ENCODE measurements at places on chromosomes 12 and 14.

GRCh38 chr12:26429070-26429691 is 233.8 kb downstream of the SSPN start:
- no peak for DNase-seq

DNA sequence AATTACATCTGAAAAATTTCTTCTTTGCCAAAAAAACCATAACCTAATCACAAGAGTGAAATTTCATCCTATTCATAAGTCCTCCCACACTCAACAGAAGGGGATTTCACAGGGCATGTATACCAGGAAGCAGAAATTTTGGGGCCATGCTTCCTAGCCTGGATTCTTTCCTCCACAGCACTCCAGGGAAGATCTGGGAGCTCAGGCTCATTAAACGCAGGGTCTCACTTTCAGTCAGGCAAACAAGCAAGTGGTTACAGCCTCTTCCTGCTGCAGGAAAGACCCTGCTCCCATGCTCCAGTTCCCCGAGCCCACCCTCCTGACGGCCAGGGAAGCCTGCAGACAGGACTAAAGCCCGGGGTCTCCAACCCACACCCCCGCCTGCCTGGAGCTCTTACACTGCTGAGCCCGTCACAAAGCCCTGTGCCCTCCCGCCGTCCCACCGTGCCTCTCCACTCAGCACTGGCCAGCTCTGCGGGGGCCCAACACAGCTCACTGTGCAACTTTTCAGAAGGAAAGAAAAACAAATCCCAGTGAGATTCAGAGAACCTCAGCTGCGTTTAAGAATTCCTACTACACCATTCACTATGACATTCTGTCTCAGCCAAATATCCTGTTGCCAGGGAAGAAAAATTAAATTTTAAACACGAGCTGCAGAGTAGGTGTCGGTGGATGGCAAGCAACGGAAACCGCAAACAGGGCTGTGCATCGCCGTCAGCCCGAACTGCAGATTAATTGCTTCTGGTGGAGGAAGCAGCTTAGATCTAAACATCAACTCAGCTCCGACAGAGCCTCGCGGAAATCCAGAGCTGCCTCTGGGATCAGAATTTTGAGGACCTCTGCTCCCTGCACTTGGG is 106.7 kb upstream of the SFSWAP start:
- DNase-seq = no peak

GRCh38 chr14:66709291-66709690 is 201.3 kb downstream of the GPHN start:
- DNase-seq = no peak

DNA sequence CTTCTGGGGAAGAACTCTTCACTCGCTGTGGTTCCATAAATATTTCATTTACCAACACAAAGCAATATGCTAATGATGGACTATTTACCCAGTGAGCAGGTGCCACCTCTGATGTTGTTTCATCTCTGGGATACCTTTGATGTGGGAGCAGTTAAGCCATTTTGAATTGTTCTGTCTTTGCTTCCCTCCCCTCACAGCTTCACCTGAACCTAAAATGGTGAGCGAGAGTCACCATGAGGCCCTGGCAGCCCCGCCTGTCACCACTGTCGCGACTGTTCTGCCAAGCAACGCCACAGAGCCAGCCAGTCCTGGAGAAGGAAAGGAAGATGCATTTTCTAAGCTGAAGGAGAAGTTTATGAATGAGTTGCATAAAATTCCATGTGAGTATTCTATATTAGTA is 352.7 kb downstream of the SYT1 start:
- no peak for DNase-seq

DNA sequence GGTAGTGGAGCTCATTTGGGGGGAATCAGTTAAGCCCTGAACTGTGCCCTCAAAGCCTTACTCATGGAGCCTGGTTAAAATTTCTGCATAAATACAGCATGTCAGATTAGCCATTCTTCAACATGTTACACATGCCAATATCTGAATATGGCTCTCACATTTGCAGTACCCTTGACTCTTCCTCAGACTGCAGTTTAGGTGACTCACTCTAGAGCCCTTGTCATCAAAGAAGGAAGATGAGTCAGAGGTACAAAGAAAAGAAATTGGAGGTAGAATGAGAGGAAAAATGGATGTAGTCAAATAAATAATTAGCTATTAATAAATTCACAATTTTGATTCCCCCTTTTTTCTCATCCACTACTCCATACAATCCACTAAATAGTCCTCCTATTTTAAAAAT is 23.6 kb upstream of the OR4K2 start:
- no peak for DNase-seq

- DNase-seq = no peak
These were observed 102.1 kb downstream of the ERGIC2 start for GRCh38 chr12:29278673-29279420.

DNA sequence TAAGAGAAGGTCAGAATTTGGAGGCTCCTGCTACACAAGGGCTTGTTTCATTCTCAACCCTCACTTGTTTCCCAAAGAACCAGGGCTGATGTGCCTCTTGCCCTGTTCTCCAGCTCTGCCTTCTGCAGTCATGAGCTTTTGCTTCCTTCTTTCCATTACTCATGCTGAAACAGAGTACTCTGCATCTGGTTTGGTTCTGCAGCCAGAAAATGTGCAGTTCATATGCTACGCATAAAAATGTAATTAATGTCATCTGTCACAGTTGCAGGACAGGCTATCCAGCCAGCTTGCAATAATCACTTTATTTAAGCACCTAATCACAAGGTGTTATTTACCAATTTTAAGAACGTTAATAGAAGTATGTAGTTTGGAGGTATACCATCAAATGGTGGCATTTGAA is 150.2 kb downstream of the SRGAP1 start:
- no peak for DNase-seq

DNA sequence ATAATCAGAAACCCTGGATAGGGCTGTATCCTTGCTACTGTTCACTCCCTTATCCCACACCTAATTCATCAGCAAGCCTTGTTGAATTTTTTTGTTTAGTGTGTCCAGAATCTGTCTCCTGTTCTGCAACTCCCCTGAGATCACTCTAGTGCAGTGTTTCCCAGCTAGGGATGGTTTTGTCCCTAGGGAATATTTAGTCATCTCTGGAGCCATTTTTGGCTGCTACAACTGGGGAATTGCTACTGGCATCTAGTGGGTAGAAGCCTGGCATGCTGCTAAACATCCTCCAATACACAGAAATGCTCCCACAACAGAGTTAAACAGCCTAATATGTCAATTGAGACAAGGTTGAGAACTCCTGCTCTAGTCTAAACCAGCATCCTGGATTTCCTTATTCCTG is 248.0 kb downstream of the NPAS3 start:
- DNase-seq = no peak

- no peak for DNase-seq
These were observed 5.5 kb upstream of the SLC24A4 start for GRCh38 chr14:92317511-92317910.

DNA sequence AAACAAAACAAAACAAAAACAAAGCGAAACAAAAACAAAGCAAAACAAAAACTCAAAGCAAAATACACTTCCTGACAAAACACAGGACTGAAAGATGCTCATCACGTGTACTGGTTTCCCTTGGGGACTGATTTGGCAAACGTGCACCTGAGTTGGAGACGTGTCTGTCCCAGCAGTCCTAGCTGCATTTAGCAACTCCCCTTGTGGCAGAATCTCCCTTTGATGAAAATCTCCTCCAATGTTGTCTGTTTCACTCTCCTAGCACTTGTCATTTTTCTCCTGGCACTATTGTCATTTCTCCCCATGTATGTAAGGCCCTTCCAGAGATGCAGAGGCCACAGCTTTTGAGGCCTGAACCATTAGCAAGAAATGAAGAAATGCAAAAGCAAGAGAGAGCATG is 6.8 kb upstream of the SLC24A4 start:
- no peak for DNase-seq

GRCh38 chr14:54808326-54809161 is 94.1 kb downstream of the GCH1 start:
- DNase-seq = no peak

DNA sequence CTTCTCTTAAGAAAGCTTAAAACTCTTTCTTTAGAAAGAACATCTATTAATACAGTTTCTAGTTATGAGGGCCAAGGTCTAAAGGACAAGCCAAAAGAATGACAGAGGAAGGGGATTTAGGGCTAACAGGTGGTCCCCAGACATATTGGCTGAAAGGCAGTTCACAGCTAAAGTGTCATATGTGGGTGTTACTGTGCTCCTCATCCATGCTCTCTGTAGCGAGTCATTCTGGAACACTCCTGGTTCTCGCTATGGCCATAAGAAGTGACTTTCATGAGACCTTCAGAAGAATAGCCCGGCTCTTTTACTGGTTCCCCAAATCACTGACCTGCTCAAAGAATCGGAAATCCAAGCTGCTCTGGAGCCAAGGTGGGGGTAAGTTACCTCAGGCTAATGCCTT is 55.0 kb downstream of the TBK1 start:
- DNase-seq = no peak

DNA sequence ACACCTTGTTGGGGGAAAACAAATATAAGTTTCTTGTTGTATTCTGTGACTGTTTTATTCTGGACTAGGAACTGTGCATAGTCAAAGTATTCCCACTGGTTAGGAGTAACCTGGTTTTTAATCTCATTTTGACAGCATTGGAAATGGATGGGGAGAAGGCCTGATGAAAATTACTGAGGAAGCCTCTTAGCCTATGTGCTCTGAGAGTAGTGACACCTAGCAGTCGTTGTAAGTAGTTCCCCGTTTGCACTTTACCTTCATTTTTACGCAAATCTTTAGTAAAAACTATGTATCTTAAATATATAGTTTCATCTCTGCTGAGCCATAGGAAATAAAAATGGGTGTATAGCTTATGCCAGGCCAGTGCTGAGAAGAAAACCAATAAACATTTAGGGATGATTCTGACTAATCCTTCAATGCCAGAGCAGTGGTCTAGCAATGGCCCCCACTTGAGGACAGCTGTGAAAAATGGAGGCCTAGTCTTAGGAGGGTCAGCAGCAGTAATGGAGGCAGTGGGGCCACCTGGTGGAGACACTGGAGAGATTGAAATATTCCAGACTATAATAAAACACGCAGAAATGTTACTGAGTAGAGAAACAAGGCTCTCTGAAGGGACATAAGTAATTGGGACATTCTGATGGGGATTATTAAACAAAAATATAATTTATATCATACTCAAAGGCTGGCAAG is 133.2 kb upstream of the NOVA1 start:
- DNase-seq = peak; percentile 20

- peak; percentile 30 for DNase-seq
These were observed 127.9 kb upstream of the TMEM132D start for GRCh38 chr12:130031571-130032189.

DNA sequence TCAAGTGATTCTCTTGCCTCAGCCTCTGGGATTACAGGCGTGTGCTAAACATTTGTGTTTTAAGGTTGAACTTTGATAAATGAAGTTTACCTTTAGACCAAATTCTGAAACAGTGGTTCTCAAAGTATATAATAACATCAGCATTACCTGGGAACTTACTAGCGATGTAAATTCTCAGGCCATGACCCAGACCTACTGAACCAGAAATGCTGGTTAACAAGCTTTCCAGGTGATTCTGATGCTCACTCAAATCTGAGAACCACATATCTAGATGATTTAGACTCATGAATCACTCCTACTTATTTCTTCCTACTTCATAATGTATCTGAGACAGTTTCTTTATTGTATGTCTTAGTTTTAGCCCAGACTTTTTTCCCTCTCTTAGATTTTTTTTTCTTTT is 43.6 kb downstream of the RAD51B start:
- no peak for DNase-seq

- no peak for DNase-seq
These were observed 45.9 kb downstream of the LGMN start for GRCh38 chr14:92702441-92702918.

- DNase-seq = no peak
These were observed 116.6 kb upstream of the BCL2L14 start for GRCh38 chr12:11954181-11954580.

GRCh38 chr14:75511201-75511600 is 11.1 kb upstream of the BATF start:
- DNase-seq = no peak

- no peak for DNase-seq
These were observed 448.6 kb downstream of the RAD51B start for GRCh38 chr14:68268197-68268596.

DNA sequence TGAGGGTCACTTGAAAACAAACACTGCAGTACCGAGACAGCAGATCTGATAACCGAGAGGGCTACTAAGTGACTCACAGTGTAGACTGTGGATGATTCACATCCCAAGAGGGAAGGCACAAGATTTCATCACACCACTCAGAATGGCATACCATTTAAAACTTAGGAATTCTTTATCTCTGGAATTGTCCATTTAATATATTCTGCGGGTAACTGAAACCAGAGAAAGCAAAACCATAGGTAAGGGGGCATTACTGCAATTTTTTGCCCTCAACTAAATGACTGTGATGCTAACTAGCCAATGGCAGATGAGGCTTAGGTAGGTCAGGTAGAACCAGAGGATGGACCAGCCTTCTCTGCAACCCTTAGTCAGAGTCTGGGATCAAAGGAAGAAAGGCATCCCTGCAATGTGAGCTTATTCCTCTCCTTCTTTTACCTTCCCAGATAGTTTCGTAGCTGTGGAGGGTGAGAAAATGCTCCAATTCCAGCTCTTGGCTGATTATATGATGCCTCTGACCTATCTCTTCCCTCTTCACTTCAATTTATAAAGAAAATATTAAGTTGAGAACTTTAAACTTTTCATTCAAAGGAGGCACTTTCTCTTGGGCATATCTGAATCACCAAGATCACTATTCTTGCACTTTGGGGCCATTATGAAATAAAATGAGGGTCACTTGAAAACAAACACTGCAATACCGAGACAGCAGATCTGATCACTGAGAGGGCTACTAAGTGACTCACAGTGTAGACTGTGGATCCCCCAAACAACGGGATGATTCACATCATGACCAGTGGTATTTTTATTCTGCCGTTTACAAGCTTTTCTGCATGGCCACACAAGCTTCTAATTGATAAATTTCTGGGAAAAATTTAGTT is 6.8 kb downstream of the ART4 start:
- DNase-seq = no peak

- DNase-seq = no peak
These were observed 123.2 kb upstream of the FOXN3 start for GRCh38 chr14:89540009-89540829.

GRCh38 chr14:91947475-91948184 is at the start of gene FBLN5:
Gene FBLN5, minus strand, starts transcription at chr14:91947694. Its CDS starts 465 bp downstream, at chr14:91947229.
- DNase-seq = no peak

- DNase-seq = no peak
These were observed 3.0 kb upstream of the KRT78 start for GRCh38 chr12:52851787-52852186.

- DNase-seq = peak; percentile 11
These were observed 6.0 kb upstream of the SLC6A12 start for GRCh38 chr12:219891-220352.
